ENCODE measurements at places on chromosomes 1 and 21. TPM values are rescaled to one million over a fixed set of nuclear protein-coding genes. Genes with fewer than 3 reads are reported as not detected.
A peak's percentile ranks its signal among the peaks of the same experiment; 100 is the strongest.

DNA sequence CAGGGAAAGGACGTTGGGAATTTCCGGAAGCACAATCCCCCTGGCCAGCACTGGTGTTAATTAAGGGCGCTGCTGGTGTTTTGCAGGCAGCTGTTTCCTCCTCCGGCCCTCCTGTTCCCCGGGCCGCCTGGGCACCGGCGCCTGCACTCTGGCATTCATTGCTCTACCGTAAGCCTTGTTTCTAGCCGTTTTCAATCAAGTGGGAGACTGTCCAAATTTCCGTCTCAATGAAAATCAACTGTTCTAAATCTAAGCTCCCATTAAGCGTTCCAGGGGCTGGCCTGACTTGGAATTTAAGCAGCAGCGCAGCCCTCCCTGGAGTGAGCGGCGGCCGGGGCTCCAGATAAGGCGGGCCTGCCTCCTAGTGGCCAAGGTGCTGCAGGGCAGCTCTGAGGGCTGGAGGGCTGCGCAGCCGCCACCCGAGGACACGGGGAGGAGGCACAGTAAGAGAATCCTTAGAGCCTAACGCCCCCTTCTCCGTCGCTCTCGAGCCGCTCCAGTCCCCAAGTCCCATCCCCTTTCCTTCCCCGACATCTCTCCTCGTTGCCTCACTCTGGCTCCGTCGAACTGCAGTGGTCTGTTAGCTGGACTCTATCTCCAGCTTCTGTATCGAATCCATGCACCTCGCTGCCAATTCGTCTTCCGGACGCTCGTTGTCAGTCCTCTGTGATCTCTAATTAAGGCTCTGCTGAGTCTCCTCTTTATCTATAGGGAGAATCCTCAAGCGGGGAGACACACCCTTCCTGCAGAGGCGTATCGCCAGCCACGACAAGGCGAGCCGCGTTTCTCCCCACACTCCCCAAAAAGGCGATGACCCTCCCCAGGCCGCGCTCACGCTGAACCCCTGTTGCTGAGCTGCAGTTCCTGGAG is 57.8 kb upstream of the LRRC8D start:
- peak; percentile 78 for DNase-seq
- peaks cover 21% of the 10 kb centered on the region for H3K4me1 ChIP-seq
- no peaks in the 10 kb centered on the region for H3K27me3 ChIP-seq
- peak overlapping the region; percentile 60 for H3K4me3 ChIP-seq
- no peak overlapping the region for H3K27ac ChIP-seq
- H3K36me3 ChIP-seq, result no peaks in the 10 kb centered on the region

- no peak overlapping the region for H3K4me3 ChIP-seq
- H3K36me3 ChIP-seq, result no peaks in the 10 kb centered on the region
- peaks cover 11% of the 10 kb centered on the region for H3K4me1 ChIP-seq
- H3K27me3 ChIP-seq, result no peaks in the 10 kb centered on the region
- DNase-seq, result no peak
These were observed 93.8 kb downstream of the DMRTA2 start for GRCh38 chr1:50329332-50329932.

- no peaks in the 10 kb centered on the region for H3K4me1 ChIP-seq
- H3K4me3 ChIP-seq, result no peak overlapping the region
- no peaks in the 10 kb centered on the region for H3K27me3 ChIP-seq
- peaks cover 31% of the 10 kb centered on the region for H3K36me3 ChIP-seq
- no peak for DNase-seq
These were observed 83.4 kb downstream of the ATF6 start for GRCh38 chr1:161849518-161849917.

GRCh38 chr21:41052820-41053555 is 115.0 kb upstream of the BACE2 start:
- no peak overlapping the region for H3K27ac ChIP-seq
- no peaks in the 10 kb centered on the region for H3K27me3 ChIP-seq
- no peak overlapping the region for H3K4me3 ChIP-seq
- no peaks in the 10 kb centered on the region for H3K4me1 ChIP-seq
- DNase-seq, result no peak

DNA sequence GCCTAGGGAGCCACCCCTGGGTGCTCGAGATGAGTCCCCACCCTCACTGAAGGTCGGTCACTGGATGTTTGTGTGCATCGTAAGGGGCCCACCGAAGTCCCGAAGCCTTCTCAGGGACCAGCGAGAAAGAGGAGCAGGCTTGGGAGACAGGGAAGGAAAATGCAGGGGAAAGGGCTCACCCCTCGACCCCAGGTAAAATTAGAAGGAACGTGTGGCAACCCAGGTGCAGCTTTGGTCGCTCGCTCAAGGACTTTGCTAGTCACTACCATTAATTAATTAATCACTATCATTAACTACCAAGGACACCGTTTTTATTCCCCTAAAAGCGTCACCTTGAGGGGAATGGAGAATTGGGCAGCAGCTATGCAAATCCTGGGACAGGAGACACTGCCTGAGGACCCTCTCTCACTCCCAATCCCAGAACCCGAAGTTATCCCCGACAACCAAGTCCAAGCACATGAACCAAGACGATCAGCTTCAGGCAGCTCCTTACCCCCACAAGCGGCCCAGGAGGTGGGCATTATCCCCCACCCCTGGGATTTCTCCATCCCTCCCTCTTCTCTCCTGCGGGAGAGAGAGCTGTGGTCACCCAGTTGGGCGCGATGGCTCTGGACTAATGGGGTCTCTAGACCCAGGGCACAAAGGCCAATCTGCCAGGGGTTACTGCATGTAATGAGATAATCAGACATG is 4.2 kb upstream of the SIM2 start:
- no peak overlapping the region for H3K4me3 ChIP-seq
- H3K27ac ChIP-seq, result no peak overlapping the region
- H3K4me1 ChIP-seq, result peaks cover 18% of the 10 kb centered on the region
- no peak for DNase-seq
- no peaks in the 10 kb centered on the region for H3K36me3 ChIP-seq

DNA sequence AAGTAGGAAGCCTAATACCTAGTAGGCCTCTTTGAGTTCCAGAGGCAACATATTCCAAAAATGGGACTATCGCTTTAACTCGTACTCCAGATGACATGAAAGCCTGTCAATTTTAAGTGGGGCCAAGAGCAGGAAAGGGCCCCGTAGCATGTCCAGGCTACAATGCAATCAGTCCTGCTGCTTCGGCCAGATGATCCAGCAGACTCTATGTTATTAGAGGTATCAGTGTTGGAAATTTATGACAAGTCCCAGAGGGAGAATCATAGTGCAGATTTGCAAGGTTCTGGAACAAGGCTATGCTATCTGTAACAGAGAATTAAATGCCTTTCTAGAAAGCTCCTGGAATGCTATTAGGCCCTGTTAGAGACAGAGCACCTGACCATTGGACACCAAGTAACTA is 56.7 kb upstream of the SRP9 start:
- H3K36me3 ChIP-seq, result no peaks in the 10 kb centered on the region
- no peak overlapping the region for H3K4me3 ChIP-seq
- H3K4me1 ChIP-seq, result no peaks in the 10 kb centered on the region
- no peaks in the 10 kb centered on the region for H3K27me3 ChIP-seq
- no peak overlapping the region for H3K27ac ChIP-seq
- no peak for DNase-seq

The GJB4 gene
- not detected for total RNA-seq

The RGS1 gene
- 7.7 TPM for total RNA-seq

The S100A9 gene
- total RNA-seq, result 191 TPM

The NBPF6 gene
- total RNA-seq, result not detected

The AADACL3 gene
- total RNA-seq, result not detected

The PRR9 gene
- not detected for total RNA-seq

The GSTM2 gene
- 7.1 TPM for total RNA-seq

Measured in liver (tissue), 10 donors.